Stromal cell of bone marrow (primary cell): ENCODE measurements at places on chromosomes 11 and 22.

DNA sequence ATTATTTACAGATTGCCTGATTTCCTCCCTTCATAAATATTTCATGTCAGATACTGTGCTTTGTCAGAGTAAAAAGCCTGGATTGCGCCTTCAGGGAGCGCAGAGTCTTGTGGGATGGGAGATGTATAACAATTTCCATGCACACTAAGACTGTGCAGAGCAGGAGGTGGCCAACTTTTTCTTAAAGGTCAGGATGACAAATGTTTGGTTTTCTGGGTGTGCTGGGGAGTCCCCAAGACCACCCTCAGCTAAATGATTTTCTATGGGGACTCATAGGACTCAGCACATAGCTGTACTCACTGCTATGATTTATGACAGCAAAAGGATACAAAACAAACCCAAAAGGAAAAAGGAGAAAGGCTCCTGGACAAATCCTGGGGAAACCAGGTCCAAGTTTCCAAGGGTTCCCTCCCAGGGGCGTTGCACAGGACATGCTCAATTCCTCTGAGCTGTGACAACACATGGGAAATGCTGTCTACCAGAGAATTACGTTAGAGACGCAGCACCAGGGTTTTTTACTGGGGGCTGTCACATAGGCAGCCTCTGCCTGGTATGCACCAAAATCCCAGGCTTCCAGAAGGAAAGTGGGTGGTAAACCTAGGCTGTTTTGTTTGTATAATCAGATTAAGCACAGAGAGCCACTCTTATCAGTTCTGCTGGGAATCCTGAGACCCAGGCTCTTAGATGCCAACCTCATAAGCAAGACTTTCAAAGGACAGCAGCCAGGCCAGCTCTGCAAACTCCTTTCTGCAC is 59.1 kb downstream of the CSNK2A3 start:
- no peak for DNase-seq

GRCh38 chr11:12494699-12495098 is 117.3 kb downstream of the PARVA start:
- DNase-seq = no peak

GRCh38 chr22:40241200-40241763 is 63.6 kb downstream of the TNRC6B start:
- no peak for DNase-seq

- DNase-seq = no peak
Observed at GRCh38 chr11:64034411-64034811, 1.3 kb upstream of the FLRT1 start.

- no peak for DNase-seq
Observed at GRCh38 chr22:26443901-26444690, 15.0 kb downstream of the ASPHD2 start.

- DNase-seq = no peak
Observed at GRCh38 chr22:30423301-30423958, 2.1 kb upstream of the MTFP1 start.

DNA sequence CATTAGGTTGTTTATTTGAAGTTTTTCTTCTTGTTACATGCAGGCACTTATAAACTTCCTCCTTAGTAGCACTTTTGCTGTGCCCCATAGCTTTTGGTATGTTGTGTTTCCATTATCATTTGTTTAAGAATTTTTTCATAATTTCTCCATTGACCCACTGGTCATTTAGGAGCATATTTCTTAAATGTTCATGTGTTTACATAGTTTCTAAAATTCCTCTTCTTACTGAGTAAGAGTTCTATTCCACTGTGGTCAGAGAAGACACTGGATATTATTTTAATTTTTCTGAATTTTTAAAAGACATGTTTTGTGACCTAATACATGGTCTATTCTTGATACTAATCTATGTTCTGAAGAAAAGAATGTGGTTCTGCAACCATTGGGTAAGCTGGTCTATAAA is 333.0 kb downstream of the DDX10 start:
- no peak for DNase-seq

GRCh38 chr22:48481748-48482147 is 1345.9 kb downstream of the BRD1 start:
- no peak for DNase-seq

GRCh38 chr11:61002598-61002997 is 31.1 kb downstream of the CD6 start:
- DNase-seq = no peak

DNA sequence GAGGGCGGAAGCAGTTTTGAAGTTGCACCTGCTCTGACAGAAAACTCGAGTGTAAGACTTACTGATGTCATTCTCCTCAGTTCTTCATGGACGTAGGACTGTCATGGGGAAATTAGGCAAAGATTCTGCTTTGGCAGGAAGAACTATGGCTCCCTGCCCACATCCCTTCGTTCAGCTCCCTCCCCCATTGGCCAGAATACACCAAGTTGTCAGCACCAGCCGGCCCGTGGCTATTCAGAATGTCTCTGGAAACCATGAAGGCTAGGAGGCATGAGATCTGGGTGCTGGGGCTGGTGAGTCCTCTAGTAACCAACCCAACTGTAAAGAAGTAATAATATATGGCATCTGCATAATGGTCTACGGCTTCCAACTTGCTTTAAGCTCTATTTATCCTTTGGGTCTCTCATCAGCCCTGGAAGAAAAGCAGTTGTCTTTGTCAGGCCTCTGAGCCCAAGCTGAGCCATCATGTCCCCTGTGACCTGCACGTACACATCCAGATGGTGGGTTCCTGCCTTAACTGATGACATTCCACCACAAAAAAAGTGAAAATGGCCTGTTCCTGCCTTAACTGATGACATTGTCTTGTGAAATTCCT is 74.1 kb downstream of the PIWIL4 start:
- no peak for DNase-seq

- DNase-seq = no peak
Observed at GRCh38 chr11:114556135-114556534, 3.5 kb downstream of the NXPE1 start.

GRCh38 chr11:6657346-6657745 is 1.7 kb upstream of the DCHS1 start:
- DNase-seq = no peak

GRCh38 chr11:18404062-18404461 is 8.1 kb upstream of the LDHC start:
- no peak for DNase-seq

DNA sequence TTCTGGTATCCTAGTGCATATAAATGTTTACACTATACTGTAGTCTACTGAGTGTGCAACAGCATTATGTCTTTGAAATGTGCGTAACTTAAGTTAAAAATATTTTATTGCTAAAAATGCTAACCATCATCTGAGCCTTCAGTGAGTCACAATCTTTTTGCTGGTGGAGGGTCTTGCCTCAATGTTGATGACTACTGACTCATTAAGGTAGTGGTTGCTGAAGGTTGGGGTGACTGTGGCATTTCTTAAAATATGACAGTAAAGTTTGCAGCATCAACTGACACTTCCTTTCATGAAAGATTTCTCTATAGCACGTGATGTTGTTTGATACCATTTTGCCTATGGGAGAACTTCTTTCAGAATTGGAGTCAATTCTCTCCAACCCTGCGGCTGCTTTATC is 8.5 kb upstream of the CREBZF start:
- DNase-seq = no peak

DNA sequence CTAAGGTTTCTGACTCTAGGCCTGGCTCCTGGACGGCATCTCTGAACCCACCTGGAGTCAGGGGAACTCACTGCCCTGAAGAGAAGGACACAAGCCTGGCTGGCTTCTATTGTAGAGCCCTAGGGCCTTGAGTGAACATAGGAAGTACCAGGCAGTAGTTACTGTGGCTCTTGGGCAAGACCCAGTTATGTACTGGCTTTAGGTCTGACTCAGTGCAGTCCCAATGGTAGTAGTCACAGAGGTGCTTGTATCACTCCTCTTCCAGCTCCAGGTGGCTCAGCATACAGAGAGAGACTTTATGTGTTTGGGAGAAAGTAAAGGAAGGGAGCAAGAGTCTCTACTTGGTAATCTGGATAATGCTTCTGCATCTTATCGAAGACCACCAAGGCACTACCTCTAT is 13.9 kb upstream of the PAK1 start:
- no peak for DNase-seq

DNA sequence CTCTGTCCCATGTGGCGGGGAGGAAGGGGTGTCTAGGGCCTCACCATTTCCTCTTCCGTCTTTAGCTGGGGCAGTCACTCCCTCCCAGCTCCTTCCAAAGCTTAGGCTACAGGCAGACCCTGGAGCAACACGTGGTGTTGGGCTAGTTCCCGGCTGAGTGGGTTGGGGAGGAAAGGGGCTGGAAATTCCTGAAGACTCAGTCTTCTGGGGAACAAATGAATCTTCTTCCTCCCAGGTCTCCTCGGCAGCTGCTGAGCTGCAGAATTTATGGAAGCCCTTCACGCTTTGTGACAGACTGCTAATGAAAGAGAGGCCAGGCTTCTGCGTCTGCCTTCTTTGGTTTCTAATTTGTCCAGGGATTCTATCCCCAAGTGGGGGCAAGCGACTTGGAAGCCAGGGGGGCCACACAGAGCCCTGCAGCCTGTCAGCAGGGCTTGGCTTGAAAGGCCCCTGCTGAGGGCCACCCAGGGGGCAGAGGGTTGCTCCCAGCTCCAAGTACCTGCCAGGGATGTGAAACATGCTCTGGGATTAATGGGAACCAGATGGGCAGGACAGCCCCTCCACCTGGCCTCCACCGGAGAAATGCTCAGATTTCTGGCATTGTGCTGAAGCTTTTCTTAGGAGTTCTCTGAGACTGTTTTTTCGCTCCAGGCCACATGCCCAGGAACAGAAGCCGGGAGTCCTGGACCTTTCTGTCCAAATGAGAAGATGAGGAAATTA is 123.1 kb downstream of the PKNOX2 start:
- DNase-seq = no peak

GRCh38 chr11:84247926-84248325 is 961.8 kb upstream of the CCDC90B start:
- DNase-seq = no peak

DNA sequence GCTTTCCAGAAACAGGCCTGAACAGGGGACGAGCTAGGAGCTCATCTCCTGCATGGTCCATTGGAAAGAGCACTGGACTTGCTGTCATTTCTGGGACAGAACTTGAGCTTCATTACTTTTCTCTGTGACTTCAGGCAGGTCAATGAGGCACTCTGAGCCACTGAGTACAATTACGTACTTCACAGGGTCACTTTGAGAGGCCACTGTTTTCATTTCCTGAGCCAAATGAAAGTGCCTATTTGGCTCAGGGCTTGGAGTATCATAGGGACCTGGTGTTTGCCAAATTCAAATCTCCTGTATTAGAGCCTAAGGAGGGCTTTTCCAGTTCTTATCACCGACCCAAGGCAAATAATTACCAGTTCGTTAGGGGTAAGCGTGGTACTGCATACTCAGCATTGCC is 319.3 kb downstream of the CADM1 start:
- DNase-seq = no peak

GRCh38 chr22:47032091-47032943 is 269.9 kb downstream of the TBC1D22A start:
- no peak for DNase-seq

DNA sequence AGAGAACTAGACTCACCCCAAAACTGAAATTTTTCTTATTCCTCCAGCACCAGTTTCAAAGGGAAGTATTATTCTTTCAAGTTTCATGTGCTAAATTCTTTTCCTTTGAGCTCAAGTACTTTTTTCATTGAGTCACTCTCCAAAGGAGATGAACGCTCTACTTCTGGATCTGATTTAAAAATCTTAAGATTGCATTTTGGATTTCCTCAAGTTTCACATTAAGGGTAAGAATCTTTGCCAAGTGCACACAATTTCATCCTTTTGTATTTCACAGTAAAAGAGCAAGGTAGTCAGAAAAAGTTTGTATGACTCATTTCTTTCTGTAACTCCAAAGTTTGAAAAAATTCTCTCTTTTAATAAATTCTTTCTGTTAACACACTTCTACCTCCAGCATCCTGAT is 435.5 kb downstream of the RAB38 start:
- DNase-seq = peak; percentile 4

DNA sequence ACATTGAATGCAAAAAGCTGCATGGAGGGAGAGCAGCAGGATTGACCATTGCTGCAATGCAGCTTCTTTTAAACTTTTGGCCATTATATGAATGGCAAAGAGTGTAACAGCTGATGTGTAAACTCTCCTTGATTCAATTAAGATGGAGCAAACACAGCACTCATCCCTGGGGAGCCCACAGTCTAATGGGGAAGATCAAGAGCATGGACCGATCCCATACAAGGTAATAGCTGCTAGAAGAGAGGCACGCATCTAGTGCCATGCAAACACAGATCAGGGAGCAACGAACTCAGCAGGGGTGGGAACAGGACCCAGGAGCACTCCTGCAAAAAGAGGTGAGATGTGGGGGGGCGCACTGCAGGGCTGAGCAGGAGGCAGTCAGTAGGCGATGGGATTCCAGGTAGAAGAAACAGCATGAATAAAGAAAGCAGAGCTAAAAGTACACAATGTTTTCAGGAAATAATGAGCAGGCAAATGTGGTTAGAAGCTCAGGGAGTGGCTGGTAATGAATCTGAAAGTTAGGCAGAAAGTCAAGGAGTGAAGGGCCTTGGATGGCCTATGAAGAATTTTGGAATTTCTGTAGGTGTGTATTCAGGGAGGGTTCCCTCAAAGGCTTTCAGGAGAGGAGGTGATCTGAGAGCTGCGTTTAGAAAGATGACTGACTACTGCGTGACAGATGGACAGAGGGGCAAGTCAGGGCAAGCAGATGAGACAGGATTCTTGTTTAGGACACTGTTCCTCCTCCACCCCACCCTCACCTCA is 17.2 kb upstream of the BMAL1 start:
- DNase-seq = no peak

DNA sequence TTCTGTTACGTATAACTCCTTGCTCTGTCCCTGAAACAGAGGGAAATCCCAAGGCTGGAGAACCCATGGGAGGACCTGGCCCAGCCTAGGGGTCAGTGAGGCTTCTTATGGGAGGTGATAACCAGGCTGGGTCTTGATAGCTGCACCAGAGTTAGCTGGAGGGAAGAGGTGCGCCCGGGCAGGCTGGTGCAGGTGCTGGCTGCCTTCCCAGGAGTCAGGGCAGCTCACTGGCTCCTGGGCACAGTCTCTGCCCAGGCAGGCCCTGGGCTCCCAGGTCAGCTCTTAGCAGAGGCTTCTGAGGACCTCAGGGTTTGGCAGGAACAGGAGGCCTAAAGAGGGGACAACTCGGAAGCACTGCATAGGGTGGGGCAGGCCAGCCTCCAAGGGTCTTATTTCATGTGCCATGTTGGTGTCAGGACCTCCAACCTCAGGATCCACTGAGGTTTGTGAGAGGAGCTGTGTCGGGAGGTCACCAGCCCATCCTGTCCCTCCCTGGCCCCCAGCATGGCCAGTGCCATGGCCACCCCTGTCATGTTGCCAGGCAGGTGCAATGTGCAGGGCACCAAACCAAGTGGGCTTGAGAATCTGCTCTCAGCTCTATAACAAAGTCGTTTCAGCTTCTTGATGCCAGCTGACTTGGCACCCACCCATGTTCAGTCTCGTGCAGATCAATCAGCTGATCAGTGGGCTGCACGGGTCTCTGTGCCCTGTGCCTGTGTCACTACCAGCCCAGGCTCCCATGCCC is 20.5 kb upstream of the CELSR1 start:
- no peak for DNase-seq

DNA sequence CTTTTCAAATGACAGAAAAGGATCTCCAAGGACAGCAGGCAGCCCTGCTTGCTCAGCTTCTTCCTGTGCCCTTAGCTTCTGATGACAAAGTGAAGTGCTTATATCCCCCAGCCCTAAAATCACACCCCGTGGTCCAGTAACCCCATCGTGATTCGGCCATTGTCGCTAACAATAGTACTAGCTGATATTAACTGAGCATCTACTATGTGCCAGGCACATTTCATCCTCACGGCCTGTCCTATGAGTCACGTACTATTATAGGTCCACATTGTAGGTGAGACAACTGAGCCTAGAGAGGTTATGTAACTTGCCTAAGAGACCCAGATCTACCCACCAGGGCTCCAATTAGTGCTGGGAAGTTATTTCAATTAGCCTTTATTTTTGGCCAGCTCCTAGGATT is 6.1 kb downstream of the SCN4B start:
- no peak for DNase-seq
